ENCODE measurements at places on chromosomes 11 and 22.

- peak; percentile 40 for DNase-seq
Observed at GRCh38 chr11:81497202-81497804, 1236.4 kb downstream of the FAM181B start.

- peak; percentile 97 for DNase-seq
Observed at GRCh38 chr22:38201711-38202436, at the start of gene MAFF. Gene MAFF, plus strand, starts transcription at chr22:38201994. Its CDS starts 11,860 bp downstream, at chr22:38213854.

DNA sequence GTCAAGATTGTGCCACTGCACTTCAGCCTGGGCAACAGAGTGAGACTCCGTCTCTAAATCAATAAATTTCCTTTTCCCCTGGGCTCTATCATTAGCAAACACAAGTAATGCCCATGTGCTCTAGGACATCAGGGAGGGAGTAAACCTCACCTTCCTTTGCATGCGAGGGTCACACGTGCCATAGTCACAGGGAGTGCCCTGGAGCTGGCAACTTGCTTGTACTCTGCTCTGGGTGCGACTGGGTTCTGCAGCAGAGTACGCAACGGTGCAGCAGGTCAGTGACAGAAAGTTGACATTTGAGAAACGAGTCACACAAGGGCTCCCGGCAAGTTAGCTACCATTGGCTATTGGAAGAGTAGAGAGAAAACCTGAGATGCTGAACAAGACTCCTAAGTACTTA is 32.6 kb upstream of the CHKA start:
- no peak for DNase-seq

GRCh38 chr11:71235719-71236118 is 16.7 kb downstream of the SHANK2 start:
- no peak for DNase-seq

- peak; percentile 66 for DNase-seq
Observed at GRCh38 chr22:43346521-43346929, 3.4 kb upstream of the SCUBE1 start.

DNA sequence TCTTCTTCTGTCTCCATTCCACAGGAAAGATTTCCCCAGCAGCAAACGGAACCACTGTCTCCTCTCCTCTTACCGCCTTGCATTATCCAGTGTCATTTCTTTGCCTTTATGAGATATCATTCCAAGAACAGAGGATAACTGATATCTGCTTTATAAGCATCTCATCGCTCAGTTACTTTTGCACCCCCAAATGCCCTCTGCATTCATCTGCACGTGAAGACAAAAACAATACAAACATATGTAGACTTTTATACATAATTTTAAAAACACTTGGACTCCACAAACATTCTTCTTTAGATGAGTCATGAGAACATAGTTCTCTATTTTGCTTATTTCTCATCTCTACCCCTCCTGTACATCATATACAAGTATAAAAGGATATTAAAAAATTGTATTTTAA is 512 bp upstream of the OR51T1 start:
- no peak for DNase-seq

DNA sequence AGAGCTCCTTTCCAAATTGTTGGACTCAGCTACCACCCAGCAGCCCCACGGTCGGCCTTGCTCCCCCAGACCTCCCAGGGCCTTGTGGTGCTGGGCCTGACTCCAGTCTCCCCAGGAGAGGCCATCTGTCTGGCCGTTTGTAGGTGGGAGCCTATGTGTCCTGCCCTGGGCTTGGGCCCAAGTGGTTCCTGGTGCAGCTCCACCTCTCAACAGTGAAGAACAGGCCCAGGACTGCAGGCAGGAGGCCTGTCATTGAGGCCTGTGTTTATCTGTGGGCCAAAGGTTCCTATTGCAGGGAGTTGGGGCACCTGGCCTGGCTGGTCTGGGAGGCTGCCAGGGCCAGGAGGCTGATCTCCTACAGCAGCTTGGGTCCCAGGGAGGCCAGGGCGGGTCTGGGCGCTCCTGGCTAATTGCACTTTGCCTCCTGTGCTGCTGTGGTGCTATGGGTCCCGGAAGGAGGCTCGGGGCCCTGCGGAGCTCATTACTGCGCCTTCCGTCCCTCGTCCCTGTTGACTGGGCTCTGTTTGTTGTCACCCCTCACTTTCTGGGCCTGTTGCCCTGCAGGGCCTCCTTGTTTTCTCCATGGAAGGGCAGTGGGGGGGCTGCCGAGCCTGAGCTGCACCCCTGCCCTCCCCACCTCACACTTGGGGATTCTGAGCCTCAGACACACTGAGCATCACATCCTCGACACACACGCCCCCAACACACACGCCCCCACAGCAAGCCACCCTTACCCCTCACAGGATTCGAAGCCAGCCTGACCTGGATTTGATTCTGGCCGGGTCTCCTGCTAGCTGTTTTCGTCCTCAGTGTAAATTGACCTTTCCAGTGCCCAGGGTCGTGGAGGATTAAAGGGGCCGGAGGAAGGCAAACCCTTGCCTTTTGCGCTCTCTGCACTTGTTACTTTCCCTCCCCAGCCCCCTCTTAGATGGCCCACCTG is 6.8 kb upstream of the OMP start:
- no peak for DNase-seq

GRCh38 chr11:44029977-44030911 is 17.5 kb upstream of the ACCSL start:
- DNase-seq = no peak

DNA sequence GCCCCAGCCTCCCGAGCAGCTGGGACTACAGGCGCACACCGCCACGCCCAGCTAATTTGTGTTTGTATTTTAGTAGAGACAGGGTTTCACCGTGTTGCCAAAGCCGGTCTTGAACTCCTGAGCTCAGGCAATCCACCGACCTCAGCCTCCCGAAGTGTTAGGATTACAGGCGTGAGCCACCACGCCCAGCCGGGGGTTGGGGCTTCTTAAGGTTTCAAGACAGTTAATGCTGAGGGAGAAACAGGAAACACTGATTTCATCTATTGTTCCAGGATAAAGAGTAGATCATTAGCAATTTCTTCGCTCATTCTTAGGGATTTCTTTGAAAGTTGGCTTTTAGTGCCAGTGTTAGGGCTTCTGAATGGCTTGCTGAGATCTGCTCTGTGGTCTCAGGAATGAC is 21.2 kb upstream of the CLMP start:
- no peak for DNase-seq

- DNase-seq = peak; percentile 57
Observed at GRCh38 chr11:20363500-20364340, at the start of gene HTATIP2. Gene HTATIP2, plus strand, starts transcription at chr11:20363714. Its CDS starts 524 bp downstream, at chr11:20364238.

DNA sequence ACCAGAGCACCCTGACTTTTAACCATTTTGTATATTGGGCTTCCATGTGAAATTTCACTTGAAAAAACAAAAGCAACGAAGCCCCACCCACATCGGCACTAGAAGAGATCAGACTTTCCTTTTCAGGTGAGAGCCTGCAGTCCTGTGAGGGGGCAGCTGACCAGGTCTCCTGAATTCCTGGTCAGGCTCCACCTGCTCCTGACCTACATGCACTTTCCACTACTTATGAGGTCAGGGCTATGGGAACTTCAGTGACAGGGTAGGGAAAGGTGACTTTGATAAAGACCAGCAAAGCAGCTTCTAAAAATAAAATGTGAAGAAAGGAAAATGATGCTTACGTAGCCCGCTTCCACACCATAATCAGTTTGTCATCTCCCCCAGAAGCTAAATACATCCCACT is 24.7 kb downstream of the HIRA start:
- DNase-seq = no peak

DNA sequence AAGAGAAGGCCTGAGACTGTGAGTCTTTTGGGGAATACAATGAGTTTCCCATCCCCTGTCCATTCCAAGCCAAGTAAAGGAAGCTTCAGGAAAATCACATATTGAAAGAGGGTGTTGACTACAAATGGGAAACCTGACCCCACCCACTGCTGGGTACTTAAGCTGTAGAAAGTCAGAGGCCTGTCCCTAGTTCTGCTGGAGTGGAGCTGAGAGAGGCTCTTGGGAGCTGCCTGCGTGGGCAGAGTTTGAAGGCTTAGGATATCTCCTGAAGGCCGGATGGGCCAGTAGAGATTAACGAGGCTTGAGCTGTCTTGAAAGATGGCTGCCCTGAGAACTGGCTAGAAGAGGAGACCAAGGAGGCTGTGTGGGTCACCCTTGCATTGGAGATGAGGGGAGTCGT is 176.2 kb upstream of the NECTIN1 start:
- DNase-seq = no peak

GRCh38 chr11:120210626-120211521 is at the start of gene OAF:
Gene OAF, plus strand, starts transcription at chr11:120211032. Its CDS starts 248 bp downstream, at chr11:120211280.
- peak; percentile 77 for DNase-seq
